Ascending aorta (tissue), 2 donors: ENCODE measurements at places on chromosomes 1 and 21.

GRCh38 chr1:60010690-60011089, 62.9 kb downstream of the C1orf87 start:
- no peak for DNase-seq

- no peak for DNase-seq
These were observed 25.7 kb downstream of the LHX4 start for GRCh38 chr1:180255536-180256340.

- DNase-seq = no peak
These were observed 6.4 kb downstream of the FNDC7 start for GRCh38 chr1:108718927-108719655.

DNA sequence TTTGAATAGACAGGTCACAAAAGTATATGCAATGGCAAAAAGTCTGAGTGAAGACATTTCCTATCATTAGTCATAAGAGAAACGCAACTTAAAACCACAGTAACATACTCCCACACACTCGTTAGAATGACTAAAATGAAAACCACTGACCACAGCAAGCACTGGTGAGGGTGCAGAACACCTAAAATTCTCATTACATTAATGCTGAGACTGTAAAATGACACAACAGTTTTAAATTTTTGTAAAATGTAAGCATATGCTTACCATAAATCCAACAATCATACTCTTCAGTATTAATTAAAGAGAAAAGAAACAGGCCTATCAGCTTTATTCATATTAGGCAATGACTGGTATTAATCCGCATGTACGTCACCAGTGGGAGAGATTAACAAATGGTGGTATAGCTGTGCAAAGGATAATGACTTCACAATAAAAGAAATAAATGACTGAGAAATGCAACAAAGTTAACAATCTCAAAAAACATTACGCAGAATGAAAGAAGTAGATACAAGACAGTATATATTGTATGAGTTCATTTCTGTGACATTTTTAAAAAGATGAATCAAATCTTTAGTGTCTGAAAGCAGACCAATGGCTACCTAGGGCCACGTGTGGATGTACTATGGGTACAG, 253.5 kb downstream of the AKT3 start:
- no peak for DNase-seq

GRCh38 chr1:206930210-206930798, 8.6 kb upstream of the FCMR start:
- no peak for DNase-seq

DNA sequence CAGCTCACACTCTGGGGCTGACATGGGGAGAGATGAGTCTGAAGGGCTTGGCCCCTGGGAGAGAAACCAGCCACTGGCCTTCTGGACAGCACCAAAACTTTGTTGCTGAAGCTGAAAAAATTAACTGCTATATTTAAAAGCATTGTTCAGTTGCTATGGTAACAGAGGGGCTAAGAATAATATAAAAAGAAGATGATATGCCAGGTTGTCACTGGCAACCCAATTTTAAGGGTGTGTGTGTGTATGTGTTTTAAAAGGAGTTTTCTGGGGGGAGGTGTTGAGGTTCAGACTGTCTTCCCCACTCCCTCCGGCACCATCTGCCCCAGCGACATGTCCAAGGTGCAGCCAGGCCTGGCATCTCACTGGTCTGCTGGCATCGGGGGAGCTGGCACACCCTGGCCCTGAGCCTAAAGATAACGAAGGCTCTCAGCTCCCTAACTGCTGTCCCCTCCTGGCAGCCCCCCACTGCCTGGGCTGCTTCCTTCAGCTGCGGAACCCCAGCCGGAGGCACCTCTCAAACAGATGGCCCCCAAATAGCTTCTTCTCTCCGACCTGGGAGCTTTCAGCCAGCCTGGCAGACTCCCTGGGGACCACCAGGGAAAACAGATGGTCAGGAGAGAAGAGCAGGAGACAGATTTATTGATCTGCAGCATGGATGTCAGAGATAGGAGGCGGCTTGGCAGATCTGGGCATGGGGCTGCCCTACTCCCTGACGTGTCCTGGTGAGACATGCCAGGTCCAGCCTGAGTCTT, 203.9 kb downstream of the HIVEP3 start:
- no peak for DNase-seq

- DNase-seq = no peak
These were observed 226.2 kb downstream of the AKT3 start for GRCh38 chr1:243623841-243624240.

DNA sequence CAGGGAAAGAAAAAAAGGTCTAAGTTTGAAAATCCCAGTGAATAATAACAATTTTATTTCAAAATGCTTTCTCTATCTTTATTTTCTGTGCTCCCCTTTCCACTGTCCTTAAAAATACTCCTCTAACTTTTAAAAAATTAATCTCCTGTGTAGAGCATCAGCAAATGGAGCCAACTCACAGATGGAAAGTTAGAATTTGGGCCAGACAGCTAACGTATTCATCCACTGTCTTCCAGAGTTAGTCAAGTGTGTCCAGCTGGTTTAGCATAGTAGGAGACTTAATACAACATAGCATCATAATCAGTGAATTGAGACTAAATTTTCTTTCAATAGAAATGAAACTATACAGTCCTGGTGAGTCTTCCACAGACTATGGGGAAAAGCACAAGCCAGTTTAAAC, 419.0 kb upstream of the LRRC7 start:
- no peak for DNase-seq

DNA sequence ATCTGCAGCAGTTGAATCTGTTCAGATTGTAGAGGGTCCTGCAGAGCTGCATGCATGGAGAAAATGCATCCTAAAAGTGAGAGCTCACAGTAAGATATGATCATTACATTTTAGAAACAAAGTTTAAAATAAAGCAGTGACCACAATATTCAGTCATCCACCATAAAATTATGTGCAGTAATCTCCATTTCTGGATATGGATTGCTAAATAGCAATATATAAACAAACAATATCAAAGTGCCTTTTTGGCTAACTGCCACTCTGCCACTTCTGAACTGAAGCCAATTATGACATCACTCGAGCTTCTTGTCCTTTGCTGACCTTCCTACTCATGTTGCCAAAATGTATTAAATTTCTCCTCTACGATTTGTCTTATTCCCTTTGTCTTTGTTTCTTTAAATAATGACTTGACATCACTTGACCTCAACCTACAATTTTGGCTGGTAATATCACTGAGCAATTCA, 262.0 kb upstream of the CXADR start:
- no peak for DNase-seq

DNA sequence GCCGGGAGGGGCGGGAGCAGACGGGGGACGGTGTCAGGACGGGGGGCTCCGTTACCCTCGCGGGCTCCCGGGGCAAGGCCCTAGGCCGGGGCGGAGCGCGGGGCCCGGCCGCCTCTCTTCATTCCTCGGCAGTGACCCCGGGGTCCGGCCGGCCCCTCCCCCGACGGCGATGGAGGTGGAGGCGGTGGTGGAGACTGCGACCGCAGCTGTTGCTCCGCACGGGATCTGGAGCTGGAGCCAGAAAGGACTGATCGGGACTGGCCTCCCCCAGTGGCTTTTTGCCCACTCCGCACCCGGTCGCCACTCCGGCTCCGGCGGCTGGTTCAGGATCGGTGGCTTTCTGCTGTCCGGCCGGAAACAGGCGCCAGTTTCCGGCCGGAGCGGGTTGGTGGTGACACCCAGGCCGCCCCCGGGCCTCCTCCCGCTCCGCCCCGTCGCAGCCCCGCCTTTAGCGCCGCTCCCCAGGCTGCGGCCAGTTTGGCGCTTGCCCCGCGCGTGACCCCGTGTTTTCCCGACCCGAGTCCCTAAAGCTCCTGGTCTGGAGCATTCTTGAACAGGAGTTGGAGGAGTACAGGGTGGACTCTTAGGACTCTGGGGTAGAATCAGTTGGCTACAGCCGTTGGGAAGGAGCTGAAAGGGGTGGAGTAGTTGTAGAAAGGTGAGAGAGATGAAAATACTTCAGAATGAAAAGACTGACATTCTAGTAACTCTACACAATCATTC, at the start of gene OTUD7B:
OTUD7B (minus strand) TSS at position 334 of the 723 bp plus-strand sequence. CDS start 33,216 bp downstream, outside the sequence.
- DNase-seq = peak; percentile 92

- no peak for DNase-seq
These were observed 1069.4 kb upstream of the ADGRL2 start for GRCh38 chr1:80731241-80731894.

- DNase-seq = no peak
These were observed 8.2 kb downstream of the HCRTR1 start for GRCh38 chr1:31625561-31626222.

- no peak for DNase-seq
These were observed 182.4 kb downstream of the CDC7 start for GRCh38 chr1:91682882-91683597.

GRCh38 chr1:18126616-18127015, 19.0 kb downstream of the IGSF21 start:
- no peak for DNase-seq

DNA sequence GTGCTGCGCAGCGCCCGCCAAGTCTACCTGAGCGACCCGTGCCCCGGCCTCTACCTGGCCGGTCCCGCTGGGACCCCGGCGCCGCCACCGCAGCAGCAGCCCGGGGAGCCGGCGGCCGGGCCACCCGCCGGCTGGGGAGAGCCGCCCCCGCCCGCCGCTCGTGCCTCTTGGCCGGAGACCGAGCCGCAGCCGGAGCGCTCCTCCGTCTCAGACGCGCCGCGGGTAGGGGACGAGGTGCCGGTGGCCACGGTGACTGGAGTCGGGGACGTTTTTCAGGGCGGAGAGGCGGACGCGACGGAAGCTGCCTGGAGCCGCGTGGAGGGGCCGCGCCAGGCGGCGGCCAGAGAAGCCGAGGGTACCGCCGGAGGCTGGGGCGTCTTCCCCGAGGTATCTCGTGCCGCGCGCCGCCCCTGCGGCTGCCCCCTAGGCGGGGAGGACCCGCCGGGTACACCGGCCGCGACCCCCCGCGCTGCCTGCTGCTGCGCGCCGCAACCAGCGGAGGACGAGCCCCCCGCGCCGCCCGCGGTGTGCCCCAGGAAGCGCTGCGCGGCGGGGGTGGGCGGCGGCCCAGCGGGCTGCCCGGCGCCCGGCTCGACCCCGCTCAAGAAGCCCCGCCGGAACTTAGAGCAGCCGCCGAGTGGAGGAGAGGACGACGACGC, 646 bp downstream of the IER5 start:
- DNase-seq = peak; percentile 72

- no peak for DNase-seq
These were observed 7.8 kb downstream of the HSPA6 start for GRCh38 chr1:161531986-161532643.

DNA sequence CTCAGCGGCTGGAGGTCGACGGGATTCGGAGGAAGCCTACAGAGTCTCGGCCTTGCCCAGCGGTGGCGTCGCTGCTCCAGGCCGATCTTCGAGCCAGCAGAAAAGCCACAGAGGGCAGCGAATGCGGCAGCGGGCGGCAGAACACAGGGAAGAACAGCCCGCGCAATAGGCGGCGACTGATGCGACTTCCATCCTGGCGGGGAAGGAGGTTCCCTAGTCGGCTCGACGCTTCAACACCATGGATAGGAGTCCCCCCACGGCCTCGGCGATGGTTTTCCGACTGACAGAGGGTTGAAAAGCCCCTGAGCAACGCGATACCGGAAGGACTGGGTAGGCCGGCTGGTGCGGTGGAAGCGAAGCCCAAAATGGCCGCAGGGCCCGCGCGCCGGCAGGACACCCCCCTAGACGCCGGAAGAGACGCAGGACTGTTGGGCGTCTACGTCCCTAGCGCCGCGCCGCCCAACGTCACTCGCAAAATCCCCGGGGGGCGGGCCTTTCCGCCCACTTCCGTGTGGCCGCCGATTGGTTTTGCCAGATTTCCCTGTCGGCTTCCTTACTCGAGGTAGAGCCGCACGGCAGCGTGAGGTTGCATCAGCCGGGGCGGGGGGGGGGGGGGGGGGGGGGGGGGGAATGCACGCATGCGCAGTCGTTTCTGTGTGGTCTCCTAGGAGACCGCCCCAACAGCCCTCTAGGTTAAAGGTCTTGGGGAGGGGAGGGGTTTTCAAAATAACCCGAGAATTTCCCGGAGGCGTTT, at the start of gene PPP1R15B:
PPP1R15B (minus strand) TSS at position 367 of the 754 bp plus-strand sequence. CDS start 406 bp downstream, outside the sequence.
- DNase-seq = peak; percentile 84

GRCh38 chr1:213973129-213973528, 14.6 kb upstream of the PROX1 start:
- DNase-seq = no peak

DNA sequence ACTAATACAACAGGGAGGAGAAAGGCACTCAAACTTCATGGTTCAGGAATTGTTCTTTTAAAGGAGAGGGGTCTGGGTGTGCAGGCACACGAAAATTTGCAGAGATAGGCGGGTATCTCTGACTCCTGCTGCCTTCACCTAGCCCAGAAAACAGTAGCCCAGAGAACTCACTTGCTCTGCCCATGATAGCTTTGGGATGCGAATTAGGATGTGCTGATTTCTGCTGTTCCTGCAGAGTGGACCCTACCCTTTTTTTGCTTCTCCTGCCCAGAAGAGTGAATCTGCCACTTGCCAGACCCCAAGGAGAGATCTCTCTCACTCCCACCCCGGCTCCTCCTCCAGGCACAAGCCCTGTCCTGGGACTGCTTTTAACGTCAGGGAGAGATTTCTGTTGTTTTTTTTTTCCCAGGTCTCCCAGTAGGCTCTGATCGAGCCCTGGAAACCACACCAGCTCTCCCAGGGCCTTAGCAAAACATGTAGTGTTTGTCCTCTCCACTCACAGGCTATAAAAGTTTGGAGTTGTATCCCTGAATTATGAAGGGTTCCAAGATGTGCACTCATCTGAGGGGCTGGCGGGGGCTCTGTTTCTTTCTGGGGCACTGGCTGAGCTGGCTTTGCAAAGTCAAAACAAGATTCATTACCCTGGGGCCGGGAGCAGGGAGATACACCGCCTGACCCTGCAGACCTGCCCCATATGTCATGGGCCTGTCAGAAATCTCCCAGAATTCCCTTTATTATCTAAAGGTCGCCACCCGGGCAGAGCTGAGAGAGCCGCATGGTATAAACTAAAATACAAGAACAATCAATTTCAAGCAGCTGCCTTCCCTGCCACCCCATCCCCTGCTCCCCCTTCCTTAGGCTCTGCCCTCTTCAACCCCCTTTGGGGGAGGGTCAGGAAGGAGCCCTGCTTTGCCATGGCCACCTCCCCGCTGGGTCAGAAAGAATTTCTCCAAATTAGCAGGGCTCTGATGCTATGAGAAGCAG, 17.9 kb downstream of the PLXNA2 start:
- no peak for DNase-seq

- DNase-seq = no peak
These were observed 624.4 kb downstream of the LMO4 start for GRCh38 chr1:87953121-87953520.

GRCh38 chr1:31072304-31072746, 6.8 kb upstream of the PUM1 start:
- DNase-seq = peak; percentile 24

GRCh38 chr1:213969958-213970555, 17.7 kb upstream of the PROX1 start:
- no peak for DNase-seq

- DNase-seq = no peak
These were observed 51.6 kb upstream of the ITPKB start for GRCh38 chr1:226790545-226791181.

DNA sequence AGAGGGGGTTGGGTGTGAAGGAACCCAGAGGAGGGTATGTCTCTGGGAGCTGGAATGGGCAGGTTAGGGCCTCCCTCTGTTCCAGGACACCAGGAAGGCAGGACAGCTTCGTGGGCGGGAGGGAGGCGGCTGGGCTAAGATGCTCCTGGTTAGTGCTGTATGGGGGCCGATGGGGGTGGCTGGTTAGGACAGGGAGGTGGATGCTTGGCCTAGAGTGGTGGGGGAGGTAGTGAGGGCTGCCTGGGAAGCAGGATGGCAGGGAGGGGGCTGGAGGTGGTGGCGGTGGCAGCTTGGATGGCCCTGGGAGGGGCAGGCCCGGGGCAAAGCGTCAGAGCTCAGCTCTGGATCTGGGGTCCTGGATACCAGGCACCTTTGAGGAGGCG, 6.2 kb upstream of the MMP23B start:
- DNase-seq = no peak

- no peak for DNase-seq
These were observed 49.5 kb downstream of the SSBP3 start for GRCh38 chr1:54356680-54357147.
